ENCODE measurements at places on chromosomes 2 and 18.

- no peak for DNase-seq
Measured at GRCh38 chr2:7825591-7826312, 856.1 kb upstream of the ID2 start.

DNA sequence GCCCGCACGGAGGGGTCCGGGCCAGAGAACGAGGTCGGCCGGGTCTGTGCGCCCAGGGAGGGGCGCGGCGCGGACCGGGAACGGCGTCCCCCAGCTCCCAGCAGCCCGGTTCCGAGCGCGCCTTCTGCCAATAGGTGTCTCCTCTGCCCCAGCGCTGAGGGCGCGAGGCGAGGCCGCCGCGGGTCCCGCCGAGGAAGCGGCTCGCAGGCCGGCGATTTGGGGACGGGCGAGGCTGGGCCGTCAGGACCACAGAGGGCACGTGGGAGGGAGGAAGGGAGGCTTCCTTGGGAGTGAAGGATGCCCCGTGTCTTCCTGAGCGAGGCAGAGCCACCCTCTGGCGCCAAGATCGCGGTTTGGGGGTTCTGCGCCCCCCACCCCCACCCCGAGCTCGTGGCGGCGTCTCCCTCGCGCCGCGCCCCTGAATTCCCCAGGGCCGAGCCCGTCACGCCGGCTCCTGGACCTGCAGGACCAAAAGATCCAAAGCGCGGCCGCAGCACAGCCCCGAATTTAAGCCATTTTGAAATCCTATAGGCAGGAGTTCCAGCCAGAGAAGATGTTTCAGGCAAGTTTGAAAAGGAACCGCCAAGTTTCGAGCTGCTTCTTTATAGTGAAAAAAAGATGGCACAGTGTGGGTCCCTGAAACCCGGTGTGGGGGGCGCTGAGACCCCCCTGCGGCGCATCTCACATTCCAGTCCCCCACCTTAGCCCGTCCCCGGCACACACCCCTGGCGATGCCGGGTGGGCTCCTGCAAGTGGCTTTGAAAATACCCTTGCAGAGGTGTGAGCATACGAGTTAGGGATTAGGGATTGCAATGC, 909 bp downstream of the NFATC1 start:
- no peak for DNase-seq

- DNase-seq, result no peak
Measured at GRCh38 chr2:15832030-15832709, 108.2 kb upstream of the MYCN start.

- DNase-seq, result no peak
Measured at GRCh38 chr2:110843959-110844510, 111.7 kb downstream of the ACOXL start.

DNA sequence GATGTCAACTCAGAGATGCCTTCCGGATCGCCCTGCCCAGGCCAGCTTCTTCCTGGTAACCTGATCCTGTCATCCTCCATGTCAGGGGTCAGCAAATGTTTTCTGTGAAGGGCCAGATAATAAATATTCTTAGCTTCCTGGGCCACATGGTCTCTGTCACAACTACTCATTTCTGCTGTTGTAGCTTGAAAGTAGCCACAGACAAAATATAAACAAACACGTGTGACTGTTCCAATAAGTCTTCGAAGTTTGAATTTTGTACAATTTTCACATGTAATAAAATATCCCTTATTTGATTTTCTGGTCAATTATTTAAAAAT, 35.8 kb downstream of the ANXA4 start:
- no peak for DNase-seq

DNA sequence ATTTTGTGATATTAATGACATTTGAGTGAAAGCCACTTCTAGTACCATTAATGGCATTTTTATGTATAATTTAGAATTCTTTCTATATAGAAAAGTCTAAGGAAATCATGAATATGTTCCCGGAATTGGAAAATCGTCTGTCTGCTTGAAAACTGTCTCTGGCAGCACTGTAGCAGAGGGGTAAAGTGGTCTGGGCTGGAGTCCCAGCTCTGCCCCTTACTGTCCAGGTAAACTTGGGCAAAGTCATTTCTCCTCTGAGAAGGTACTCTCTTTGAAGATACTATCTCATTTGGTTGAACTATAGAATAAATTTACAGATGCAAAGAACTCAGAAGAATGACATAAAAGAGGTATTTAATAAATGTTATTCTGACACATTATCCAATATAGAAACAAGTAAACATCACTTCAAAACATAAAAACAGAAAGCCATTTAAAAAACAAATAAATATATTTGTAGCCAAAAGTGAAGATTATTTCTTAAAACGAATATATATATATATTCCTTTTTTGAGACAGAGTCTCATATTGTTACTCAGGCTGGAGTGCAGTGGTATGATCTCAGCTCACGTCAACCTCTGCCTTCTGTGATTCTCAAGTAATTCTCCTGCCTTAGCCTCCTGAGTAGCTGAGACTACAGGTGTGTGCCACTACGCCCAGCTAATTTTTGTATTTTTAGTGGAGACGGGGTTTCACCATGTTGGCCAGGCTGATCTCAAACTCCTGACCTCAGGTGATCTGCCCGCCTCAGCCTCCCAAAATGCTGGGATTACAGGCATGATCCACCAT, 149.8 kb upstream of the ITGA4 start:
- no peak for DNase-seq

GRCh38 chr2:138421315-138421970, 80.1 kb upstream of the SPOPL start:
- DNase-seq, result no peak

DNA sequence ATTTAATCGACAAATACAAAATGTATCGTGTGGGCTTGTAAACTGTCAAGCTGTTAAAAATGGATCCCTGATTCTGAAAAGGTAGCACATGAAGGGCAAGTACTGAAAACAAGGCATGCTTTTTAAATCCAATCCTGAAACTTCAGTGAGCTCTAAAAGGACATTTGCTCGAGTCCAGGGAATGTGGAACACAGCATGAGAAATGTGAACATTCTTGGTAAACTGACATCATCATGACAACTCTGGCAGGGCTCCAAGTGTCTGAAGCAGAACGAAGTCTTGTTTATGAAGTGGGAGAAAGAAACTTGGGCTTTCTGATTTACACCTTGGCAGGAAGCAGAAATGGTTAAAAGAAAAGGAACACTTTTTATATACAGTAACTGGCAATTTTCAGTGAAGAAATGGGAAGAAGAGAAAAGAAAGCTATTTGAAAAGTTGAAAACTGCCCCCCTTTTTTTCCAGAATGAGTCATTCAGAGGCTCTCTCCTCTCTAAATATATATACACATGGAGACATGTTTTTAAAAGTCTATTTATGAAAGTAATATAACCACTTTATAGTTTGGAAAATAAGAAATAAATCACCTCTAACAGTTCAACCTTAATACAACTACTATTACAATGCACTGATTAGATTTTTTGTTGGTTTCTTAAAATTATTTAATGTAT, 120.8 kb downstream of the GAREM1 start:
- DNase-seq, result no peak

DNA sequence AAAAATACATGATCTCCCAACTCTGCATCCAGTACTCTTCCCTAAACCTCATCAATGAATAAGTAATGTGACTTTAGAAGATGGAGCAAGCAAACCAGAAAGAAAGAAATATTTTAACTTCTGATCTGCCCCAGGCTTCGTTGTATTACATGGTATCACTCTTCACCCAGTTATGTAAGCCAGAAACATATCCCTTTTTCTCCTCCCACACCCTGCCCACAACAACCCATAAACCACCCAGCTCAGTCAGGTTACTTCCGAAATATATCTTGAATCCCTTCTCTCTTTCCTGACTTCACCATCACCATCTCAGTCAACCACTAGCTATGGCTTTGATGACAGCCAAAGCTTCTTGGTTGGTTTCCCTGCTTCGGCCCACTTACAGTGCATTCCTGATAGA, 295.8 kb upstream of the PARD3B start:
- DNase-seq, result no peak

- DNase-seq, result no peak
Measured at GRCh38 chr2:119316066-119316465, 50.6 kb downstream of the C2orf76 start.

DNA sequence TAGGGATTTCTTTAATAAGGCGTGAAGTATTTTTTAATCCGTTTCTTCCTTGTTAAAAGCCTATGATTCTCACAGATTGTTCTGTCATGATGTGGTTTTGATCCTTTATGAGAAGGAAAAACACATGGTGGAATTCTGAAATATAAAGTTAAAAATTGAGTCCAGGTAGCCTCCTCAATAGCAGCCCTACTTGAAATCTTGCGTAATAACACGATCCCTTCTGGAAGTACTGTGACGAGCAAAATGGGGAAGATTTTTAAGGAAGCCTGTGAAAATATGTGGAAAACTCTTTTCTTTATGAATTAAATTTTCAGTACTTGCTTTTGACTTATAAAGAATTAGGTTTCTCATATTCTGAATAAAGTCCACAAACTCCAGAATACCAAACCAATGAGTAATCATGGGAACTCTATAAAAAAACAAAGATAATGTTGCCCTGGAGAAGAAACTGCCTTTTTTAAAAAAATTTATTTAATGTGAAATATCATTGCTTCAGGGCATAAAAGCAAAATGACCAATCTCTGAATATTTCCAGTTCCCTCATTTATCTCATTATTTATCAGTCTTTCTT, 476.4 kb upstream of the ZEB2 start:
- no peak for DNase-seq

GRCh38 chr2:107235491-107236254, 349.7 kb upstream of the ST6GAL2 start:
- peak; percentile 38 for DNase-seq

DNA sequence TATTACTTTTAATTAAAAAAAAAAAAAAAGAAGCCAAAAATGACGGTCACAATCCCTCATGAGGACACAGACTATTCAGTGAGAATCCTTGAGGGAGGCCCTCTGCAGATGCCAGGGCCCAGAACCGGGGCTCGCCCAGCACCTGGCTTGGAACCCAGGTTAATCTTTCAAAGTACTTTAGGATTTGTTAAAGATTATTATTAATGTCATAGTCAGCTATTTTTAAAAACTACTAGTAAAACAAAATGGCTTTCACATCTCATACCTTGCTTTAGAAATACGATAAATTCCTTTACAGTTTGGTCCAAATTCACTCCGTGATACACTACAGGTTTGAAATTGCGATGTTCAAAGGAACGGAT, 27.1 kb downstream of the C2orf76 start:
- no peak for DNase-seq

GRCh38 chr18:305003-305501, 37.2 kb upstream of the THOC1 start:
- no peak for DNase-seq

DNA sequence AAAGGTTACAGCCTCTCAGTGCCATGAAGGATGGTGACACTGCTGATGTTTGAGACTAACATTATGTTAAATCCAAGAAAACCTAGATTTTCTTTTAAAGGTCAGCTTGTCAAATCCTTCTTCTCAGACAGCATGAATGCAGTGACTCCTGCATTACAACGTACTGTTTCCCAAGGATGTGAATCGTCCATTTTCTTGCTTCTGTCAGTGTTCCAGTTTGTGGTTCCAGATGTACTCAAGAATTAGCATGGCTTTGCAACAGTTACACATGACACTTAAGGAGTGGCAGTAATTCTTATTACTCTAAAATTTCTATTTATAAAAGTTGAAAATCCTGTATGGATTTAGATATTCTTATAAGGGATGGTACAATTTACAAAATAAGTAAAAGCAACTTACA, 1.5 kb upstream of the TTC39C start:
- no peak for DNase-seq

DNA sequence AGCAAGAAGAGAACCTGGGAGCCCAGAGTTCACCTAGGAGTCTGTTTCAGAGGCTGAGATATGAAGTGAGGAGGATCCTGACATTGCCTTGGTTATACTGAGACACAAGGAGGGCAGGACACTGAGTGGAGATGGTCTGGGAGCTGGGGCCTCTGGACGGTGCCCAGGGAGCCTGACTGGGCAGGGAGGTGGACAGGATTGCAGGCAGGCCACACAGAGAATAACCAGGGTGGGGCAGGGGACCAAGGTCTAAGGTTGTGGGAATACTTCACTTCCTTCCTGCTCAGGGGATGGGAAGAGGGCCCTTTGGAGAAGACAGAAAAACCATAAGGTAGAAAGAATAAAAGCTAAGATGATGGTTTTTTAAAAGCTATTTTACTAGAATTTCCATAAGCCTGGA, 18.7 kb downstream of the EDAR start:
- DNase-seq, result no peak

GRCh38 chr2:192969055-192969454, 774.3 kb upstream of the TMEFF2 start:
- no peak for DNase-seq

GRCh38 chr2:86704459-86704971, 15.6 kb upstream of the RMND5A start:
- no peak for DNase-seq

- no peak for DNase-seq
Measured at GRCh38 chr2:229371086-229371485, 100.0 kb upstream of the PID1 start.

DNA sequence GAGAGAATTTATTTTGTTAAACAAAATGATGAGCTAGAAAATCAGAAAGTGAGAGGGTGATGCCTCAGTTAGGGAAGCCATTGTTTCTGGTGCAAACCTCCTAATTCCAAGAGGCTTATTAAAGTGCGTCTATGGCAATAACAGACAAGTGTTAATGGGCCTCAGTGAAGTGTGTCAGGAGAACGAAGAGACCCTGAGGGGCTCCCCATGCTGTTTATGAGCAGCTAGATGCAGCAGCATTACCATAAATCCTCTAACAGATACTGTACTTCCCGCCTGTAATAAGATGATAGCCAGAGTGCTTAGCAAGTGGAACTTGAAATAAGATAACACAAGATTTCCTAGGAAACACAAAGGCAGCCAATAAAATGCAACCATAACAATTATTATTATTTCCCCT, 157.4 kb downstream of the MYT1L start:
- no peak for DNase-seq

- no peak for DNase-seq
Measured at GRCh38 chr18:79748321-79749180, 49.2 kb upstream of the KCNG2 start.

GRCh38 chr2:186456941-186457340, 29.1 kb upstream of the ZC3H15 start:
- no peak for DNase-seq

GRCh38 chr2:48768669-48769068, 13.1 kb upstream of the LHCGR start:
- DNase-seq, result no peak

DNA sequence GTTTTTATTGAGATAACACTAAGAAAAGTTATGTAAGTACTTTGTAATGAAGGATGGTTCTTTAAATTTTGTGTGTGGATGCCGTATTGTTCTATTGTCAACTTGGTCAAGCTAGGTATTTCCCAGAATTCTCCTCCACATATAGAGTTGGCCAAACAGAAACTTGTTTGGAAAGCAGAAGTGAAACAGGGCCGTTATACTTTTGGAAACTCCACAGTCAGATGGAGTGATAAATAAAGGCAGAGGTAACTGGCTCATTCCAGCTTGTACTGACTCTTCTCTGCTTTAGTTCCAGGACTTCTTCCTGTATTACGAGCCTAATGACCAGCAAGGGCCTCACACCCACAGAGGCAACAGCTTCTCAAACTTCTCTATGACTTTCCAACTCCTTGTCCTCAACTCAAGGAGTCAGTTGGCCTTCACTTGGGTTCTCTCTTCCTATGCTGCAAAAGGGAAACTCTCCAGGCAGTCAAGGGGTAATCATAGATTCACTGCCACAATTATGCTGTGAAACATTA, 16.4 kb upstream of the STARD7 start:
- no peak for DNase-seq

GRCh38 chr2:401019-401679, 113.3 kb upstream of the ALKAL2 start:
- DNase-seq, result no peak

All from H9 (cell line).